Stimulated activated CD4-positive, alpha-beta T cell treated with anti-CD3 and anti-CD28 coated beads, Interleukin-15, amount 100 ng/mL, for 1 hour (primary cell): ENCODE measurements at places on chromosomes 5 and 9.

DNA sequence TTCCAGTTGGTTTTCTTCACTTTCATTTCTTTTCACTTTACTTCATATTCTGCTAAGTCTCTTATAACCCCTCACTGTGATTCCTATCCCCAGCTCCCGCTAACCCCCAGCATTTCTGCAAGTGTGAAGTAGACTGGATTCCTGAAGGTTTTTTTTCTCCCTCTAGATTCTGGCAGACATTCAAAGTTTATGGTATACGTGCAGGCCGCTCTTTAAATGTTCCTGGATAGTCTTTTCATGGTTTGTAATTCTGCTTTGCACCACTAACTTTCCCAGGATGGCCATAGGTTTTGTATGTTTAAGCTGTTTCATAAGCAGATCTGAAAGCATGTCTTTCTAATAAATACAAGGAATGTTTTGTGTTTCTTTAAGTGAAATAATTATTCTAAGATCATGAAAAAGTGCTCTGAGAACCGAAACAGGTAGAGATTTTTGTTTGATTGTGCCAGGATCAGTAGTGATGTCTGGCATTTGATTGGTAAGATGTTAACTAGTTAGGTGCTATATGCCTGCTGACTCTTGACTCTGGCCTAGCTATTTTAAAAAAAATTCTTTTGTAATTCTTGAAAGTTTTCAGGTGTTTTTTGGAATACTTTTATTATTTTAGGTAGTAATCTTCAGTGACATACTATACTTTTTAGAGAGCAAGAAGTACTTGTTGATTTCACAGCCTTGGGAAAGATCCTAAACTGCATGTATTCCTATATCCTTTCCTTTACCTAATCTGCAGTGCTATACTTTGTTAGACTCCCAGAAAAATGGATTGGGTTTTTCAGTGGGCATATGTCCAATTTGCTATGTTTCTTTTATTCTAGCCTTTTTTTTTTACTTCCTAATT lies 29.7 kb downstream of the CNOT6 start:
- DNase-seq: no peak

DNA sequence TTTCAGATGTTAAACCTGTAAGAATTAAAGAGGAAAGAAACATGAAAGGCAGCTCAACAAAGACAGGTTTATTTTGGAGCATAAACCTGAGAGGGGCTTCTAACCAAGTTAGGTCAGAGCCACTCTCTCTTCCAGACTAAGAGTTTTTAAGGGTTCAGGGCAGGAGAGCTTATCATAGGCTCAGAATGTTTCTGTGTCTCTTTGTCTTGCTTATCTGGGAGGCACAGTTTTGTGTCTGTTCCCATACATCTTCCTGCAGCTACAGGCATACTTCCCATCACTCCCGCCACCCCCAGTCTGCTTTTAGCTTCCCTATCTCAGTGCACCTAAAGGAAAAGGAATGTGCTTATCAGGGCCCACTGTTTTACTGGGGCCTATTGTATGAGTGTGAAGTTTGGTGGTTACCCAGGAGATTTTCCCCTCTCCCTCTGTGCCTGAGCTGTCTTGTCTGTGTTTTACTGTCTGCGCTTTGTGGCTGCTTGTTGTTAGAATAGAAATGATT lies 21.9 kb downstream of the CD14 start:
- DNase-seq: no peak

GRCh38 chr5:175344331-175345195 lies 99.4 kb downstream of the DRD1 start:
- DNase-seq: no peak

DNA sequence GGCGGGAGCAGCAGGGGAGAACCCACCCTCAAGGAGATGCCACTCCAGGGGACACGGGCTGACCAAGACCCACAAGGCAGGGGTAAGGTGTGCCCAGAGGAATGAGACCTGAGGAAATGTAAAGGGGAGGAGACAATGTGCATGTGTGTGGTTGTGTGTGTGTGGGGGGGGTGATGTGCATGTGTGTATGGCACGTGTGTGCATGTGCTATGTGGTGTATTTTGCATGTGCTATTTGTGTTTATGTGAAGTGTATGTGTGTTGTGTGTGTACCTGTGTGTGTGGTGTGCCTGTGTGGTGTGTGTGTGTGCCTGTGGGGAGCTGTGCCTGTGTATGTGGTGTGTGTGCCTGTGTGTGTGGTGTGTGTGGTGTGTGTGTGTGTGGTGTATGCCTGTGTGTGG lies 33.5 kb upstream of the FCN2 start:
- DNase-seq: no peak

- DNase-seq: no peak
These were observed 723.8 kb upstream of the CDH6 start for GRCh38 chr5:30469691-30470090.

GRCh38 chr5:1792842-1793266 lies 6.8 kb downstream of the MRPL36 start:
- peak; percentile 41 for DNase-seq

GRCh38 chr5:1541702-1542400 lies 18.1 kb upstream of the LPCAT1 start:
- DNase-seq: no peak

DNA sequence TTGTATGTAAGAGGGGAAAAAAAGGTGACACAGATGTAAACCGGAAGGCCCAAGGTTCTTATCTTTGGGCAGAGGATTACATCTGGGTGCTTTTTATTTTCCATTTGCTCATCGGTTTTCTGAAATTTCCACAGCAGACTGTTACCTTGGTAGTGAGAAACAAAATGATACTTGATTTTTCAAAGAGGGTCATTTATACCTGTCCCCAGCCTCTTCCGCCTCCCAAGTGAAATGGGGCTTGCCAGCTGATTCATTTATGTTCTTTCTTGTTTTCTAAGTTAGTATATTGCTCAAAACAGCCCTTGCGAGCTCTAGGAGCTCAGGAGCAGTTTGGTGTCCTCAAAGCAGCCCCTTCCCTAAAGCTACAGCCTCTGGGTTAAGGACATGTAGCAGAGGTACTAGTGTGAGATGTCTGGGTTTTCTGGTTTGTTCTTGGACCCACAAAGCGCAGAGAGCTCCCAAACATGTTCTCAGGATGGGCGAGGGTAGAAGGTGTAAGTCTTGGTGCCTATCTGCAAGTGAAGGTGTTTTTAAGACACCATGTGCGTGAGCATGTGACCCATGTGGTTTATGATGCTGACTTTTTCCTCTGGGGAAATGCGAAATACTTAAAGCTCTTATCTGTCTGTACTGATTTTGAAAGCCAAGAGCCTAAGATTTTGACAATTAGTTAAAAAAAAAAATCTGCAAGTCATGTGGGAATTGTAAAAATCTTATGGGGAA lies 38.3 kb downstream of the DAPK1 start:
- DNase-seq: no peak

- no peak for DNase-seq
These were observed 28.1 kb downstream of the ARHGAP26 start for GRCh38 chr5:142798099-142798770.
